ENCODE measurements at places on chromosomes 4 and X.

- DNase-seq: peak; percentile 64
Observed at GRCh38 chr4:184064877-184065276, 152.8 kb downstream of the ENPP6 start.

- no peak for DNase-seq
Observed at GRCh38 chr4:13966231-13967195, 339.0 kb upstream of the BOD1L1 start.

DNA sequence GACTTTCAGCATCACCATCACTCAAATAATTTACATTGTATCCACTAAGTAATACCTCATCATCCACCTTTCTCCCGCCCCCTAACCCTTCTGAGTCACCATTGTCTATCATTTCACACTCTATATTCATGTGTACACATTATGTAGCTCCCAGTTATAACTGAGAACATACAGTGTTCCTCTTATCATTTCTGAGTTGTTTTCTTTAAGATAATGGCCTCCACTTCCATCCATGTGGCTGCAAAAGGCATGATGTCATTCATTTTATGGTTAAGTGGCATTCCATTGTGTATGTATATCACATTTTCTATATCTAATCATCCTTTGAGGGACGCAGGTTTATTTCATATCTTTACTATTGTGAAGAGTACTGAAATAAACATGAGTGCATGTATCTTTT, 14.6 kb upstream of the NDST4 start:
- DNase-seq: no peak

DNA sequence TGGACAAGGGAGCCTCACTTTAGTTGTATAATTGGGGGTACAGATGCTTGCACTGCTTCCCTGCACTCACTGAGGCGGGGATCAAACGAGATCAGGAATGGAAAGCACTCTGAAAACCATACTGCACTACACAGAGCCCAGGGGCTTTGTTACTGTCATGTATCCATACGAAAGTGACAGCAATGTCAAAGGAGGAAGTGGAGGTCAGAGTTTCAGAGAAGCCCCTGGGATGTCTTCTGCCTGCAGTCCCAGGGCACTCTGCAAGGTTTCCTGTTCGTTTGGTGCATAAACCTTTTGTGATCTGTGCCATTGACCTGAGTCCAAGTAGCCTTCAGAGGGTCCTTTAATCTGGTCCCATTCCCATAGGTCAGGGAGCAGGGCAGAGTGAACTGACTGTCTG, 31.2 kb downstream of the RNF175 start:
- DNase-seq: no peak

DNA sequence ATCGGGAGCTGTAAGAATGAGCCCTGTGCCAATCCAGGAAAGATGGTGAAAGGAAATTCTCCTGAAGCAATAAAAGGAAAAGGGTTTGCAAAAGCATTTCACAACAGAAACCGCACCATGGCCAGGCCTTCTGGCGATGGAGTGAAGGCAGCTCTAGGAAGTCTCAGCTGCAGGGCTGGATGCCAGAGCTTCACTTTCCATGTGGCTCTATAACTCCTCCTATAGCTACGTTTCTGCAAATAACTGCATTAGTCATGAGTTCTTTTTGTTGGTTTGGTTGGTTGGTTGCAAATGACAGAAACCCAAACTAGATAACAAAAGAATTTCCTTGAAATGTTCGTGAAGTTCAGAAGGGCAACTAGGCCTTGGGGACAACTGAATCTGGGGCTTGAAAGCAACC, 84.6 kb downstream of the RELL1 start:
- peak; percentile 83 for DNase-seq

DNA sequence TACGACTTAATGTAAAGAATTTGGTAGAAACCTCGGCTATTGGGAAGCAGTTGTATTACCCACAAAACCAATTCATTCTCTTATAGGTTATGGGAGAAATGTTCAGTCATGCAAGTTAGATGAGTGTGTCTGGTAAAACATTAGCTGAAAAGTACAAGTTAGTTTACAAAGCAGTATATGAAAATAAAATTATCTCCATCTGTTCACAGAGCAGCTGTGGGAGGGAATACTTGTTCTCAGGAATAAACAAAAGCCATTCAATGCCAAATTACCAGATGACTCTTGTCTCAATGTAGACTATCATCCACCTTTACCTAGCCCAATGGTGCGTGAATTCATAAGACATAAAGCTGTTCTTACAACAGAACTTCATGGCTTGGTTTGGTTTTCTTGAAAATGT, 28.6 kb downstream of the STAP1 start:
- DNase-seq: no peak

- no peak for DNase-seq
Observed at GRCh38 chr4:124762956-124763355, 50.4 kb upstream of the ANKRD50 start.

GRCh38 chrX:145673841-145674240, 143.8 kb upstream of the SLITRK2 start:
- DNase-seq: no peak

GRCh38 chrX:98379134-98379533, 1495.4 kb downstream of the RPA4 start:
- DNase-seq: no peak

DNA sequence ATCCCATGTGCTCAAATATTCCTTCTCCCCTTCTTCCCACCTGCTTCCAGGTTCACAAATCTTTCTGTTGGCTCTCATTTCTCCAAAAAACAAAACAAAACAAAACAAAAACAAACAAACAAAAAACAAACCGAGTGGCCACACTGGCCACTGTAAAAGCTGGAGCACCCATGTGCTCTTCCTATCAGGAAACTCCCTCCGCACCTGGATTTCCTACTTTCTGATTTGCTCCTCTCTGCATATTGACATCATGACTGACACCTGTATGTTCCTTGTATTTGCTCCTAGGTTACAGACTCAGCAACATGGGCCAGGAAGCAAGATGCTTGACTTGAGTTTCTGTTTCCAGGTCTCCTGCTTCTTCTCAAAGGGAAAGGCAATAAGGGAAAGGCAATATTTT, 258.8 kb downstream of the GPC3 start:
- DNase-seq: no peak

GRCh38 chrX:77946571-77946970, 22.9 kb downstream of the PGAM4 start:
- DNase-seq: no peak

GRCh38 chr4:98586291-98586961, 72.0 kb downstream of the TSPAN5 start:
- no peak for DNase-seq

DNA sequence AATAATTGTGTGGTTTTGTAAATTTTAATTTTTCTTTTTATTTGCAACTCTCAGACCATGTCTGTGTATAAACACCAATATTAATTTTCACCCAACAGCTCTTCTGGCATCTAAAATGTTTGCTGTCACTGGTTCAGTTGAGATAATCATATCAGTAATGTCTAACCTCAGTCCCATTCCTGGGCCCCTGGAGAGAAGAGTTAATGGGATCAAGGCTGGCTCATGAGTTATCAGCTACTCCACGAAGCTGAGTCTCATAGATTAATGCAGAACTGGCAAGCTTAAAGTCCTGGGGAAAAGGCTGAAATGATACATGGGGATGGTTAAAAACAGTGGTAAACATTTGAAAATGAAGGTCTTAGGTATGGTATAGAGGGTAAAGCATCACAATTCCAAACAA, 28.4 kb upstream of the TSPAN5 start:
- DNase-seq: no peak

DNA sequence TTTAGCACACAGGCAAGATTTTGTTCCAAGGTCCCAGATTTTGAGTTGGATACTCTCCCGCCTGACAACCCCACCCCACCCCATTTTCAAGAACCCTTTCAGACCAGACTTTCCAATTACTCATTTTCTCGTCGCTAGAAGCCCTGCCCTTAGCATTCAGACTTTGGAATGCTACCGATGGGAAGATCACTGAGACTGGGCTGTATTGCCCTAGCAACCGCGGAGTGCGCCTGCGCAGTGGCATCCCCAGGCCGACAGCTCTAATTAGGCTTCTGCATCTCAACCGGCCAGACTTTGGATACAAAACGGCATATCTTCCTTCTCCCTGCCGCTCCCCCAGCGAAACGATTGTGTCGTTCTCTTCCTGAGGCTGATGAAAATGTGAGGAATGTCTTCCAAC, 3.4 kb downstream of the MAGEE2 start:
- no peak for DNase-seq

GRCh38 chr4:115688961-115689360, 575.5 kb upstream of the NDST4 start:
- no peak for DNase-seq

- DNase-seq: no peak
Observed at GRCh38 chr4:41505161-41505661, 32.7 kb upstream of the LIMCH1 start.
